Prostate gland (tissue), 2 donors: ENCODE measurements at places on chromosomes 7 and 10.
A peak's percentile ranks its signal among the peaks of the same experiment; 100 is the strongest.

DNA sequence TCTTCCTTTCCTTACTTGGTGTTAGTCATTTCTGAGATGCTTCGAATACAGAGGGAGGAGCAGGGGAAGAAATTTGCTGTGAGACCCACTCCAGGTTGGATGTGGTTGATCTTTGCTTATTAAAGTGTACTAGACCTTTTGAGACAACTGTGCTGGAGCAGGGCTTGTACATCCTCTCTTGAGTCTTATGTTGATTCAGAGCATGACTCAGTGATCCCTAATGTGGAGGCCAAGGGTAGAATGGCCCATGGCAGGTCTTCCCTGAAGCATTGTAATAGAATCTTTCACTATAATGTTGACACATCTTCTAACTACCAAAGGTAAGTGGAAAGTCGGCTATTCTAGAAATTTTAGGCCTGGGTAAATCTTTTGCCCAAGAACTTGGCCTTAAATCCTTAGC lies 17.0 kb upstream of the SFR1 start:
- DNase-seq, result no peak

- no peak for DNase-seq
Measured at GRCh38 chr7:99325001-99325493, 651 bp upstream of the ARPC1A start.

- DNase-seq, result peak; percentile 14
Measured at GRCh38 chr10:98028168-98028770, 2.2 kb downstream of the CRTAC1 start.

GRCh38 chr7:137953665-137954470 lies 48.0 kb downstream of the CREB3L2 start:
- DNase-seq, result no peak
